ENCODE measurements at places on chromosomes 2 and 18.

GRCh38 chr2:121349721-121350401, 64.9 kb upstream of the TFCP2L1 start:
- DNase-seq: no peak

DNA sequence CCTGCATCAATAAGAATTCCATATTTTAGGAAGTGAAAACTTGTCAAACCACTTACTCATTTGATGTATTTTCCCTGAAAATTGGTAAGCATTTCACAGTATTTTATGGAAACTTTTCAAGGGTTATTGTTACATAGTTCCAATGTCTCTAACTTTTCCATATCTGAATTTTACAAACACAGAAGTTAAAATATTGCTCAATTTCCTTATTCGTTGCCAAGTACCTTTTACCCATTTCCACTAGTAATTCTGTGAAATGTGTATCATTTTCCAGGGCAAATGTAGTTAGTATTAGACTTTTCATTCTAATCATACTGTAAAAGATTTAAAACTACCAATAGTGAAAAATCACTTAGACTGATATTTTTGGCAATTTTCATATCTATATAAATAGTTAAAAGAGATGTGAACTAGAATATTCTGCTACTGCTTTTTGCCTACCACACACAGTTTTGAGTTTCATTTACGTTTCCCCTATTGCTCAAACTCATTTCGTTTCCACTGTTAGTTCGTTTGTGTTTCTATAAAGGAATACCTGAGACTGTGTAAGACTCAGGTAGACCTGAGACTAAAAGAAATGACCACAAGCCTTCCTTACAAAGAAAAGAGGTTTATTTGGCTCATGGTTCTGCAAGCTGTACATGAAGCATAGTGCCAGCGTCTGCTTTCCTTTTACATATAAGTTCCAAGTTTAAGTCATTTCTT, 86.3 kb downstream of the PMS1 start:
- DNase-seq: no peak

DNA sequence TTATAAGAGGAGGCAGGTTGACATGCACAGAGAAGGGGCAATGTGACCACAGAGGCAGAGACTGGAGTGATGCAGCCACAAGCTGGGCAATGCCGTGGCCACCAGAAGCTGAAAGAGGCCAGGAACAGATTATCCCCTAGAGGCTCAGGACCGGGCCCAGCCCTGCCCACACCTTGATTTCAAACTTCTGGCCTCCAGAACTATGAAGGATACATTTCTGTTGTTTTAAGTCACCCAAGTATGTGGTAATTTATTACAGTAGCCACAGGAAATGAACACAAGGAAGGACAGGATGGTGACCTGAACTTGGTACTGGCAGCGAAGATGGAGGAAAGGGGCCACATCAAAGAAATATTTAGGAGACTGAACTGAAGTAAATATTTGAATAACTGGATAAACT, 66.8 kb upstream of the RIOK3 start:
- DNase-seq: no peak

DNA sequence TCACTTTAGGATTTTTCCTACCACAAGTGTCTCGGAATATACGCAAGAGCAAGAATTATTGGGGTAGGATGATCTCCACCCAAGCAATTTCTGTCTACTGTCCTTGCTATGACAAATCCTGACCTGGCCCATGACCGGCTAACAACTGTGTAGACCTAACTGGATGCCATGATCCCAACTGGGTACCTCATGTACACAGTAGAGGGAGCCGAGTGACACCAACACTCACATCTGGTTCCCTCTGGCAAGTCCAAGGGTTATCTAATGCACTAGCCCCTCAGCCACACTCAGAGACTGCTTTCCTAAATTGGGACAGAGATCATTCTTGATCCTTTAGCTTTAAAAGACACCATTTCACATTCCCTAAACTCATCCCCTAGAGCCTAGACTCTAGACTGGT, 60.7 kb upstream of the ZNF532 start:
- no peak for DNase-seq

GRCh38 chr2:100046961-100047947, 95.1 kb downstream of the AFF3 start:
- DNase-seq: no peak

- no peak for DNase-seq
Observed at GRCh38 chr2:224973112-224974016, 68.9 kb downstream of the DOCK10 start.

- no peak for DNase-seq
Observed at GRCh38 chr2:200575957-200576356, 9.9 kb upstream of the AOX1 start.

DNA sequence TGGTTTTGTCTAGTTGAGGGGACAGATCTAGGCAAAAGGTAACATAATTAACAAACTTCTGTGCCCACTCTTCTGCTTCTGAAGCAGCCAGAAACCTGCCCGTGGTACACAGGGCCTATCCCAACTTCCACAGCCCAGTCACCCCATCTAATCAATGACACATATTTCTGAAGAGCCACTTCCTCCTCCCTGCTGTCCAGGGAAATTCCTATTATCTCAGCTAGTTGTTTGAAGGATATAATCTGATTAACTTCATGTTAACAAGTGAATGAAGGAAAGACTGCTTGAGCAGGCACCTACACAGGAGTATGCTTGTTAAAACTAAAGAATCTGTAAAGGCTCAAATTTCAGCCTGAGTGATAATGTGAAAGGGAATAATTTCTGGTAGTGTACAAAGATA, 61.4 kb downstream of the CCDC148 start:
- DNase-seq: no peak

GRCh38 chr2:38806015-38806732, 28.2 kb downstream of the GEMIN6 start:
- DNase-seq: no peak

- no peak for DNase-seq
Observed at GRCh38 chr2:143482771-143483170, 353.6 kb downstream of the ARHGAP15 start.

DNA sequence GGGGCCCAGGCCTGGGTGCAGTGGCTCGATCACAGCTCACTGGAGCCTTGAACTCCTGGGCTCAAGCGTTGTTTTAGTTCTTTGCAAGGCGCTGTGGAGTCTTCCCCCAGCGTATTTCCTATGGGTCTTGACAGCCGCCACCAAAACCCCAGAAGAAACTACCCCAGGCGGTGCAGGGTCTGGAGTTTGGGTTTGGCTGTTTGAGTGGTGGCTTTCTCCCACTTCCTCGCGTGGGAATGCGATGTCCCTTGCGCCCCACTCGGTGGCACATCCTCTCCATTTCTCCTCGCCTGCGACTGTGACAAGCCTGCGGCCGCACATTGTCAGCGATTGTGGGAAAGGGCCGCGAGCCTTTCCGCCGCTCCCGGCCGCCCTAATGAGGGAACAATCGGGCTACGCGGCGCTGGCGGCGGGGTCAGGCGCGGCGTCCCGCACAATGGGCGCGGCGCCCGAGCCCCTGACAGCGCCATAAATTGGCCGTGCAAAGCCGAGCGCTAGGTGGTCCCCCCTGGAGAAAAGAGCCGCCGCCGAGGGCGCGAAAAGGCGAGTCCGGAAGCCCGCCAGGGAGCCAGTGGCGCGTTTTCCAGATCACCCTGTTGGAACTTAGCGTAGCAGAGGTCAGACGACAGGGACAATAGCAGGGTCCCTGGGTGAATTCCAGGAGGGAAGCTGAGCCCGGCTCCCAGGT, 194.9 kb upstream of the POU3F3 start:
- DNase-seq: no peak

DNA sequence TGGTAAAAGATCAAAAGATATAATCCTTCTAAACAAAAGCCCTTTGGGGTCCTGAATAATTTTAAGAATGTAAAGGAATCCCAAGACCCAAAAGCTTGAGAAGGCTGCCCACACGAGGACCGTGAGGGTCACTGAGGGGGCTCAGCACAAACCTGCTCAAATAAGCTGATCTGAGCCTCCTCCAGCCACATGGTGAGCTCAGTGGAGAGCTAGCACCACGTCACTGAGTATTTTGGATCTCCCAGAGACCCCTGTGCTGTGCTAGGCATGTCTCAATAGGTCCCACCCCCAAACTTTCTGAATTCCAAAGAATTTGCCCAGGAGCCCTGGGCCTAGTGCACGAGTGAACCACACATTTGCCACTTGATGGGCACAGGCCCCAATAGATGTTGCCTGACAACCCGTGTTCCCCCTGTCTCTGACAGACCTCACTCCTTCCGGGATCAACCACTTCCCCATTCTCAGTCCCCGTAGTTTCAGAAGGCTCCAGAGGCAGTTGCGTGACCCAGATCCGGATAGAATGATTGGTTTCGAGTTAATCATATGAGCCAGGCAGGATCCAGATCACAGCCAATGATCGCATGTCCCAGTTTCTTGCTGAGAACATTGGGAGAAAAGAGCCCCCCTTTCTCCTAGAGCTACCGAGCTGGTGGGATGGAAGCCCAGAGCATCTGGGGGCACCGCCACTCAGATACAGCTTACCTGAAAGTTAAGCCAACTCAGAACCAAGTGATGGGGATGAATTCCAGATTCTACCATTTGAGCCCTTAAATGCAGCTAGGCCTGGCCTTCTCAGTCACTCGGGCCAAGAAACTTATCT, 203.8 kb downstream of the TNS1 start:
- DNase-seq: no peak

GRCh38 chr2:122007577-122007976, 252.1 kb downstream of the TSN start:
- no peak for DNase-seq

GRCh38 chr2:224999754-225000153, 42.5 kb downstream of the DOCK10 start:
- DNase-seq: no peak

- DNase-seq: no peak
Observed at GRCh38 chr18:12072996-12073395, 20.6 kb upstream of the ANKRD62 start.

GRCh38 chr2:70702711-70703395, 65.1 kb downstream of the ADD2 start:
- no peak for DNase-seq

GRCh38 chr2:218569038-218569431, 396 bp downstream of the CNOT9 start:
- no peak for DNase-seq

- no peak for DNase-seq
Observed at GRCh38 chr2:46800218-46800617, 115.4 kb downstream of the MCFD2 start.

GRCh38 chr2:219186754-219187456, 8.8 kb downstream of the RETREG2 start:
- no peak for DNase-seq

- DNase-seq: no peak
Observed at GRCh38 chr2:239360421-239361310, 40.2 kb downstream of the HDAC4 start.

- DNase-seq: no peak
Observed at GRCh38 chr2:86416146-86416545, 25.0 kb upstream of the KDM3A start.

- DNase-seq: no peak
Observed at GRCh38 chr18:51519571-51519970, 322.1 kb upstream of the MEX3C start.

GRCh38 chr2:218924757-218925156, 34.7 kb upstream of the CDK5R2 start:
- no peak for DNase-seq

- DNase-seq: no peak
Observed at GRCh38 chr2:68134120-68134519, 23.6 kb upstream of the PNO1 start.

DNA sequence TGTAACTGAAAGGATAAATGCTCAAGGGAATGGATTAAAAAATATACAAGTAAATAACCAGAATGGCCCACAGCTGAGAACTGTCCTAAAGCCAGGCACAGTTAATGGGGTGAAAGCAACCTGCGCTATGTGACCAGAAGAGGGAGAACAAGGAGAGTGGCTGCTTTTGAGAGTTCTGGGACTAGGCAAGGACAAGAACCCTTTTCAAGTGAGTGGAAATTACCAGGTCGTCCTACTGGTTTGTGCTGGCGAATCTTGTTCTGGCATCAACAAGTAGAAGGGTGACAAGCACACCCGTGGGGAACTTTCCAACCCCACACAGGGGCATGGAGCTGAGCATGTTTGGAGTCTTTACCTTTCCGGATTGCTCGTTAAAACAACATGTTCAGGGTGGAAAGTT, 82.8 kb downstream of the TMEM17 start:
- DNase-seq: no peak

- no peak for DNase-seq
Observed at GRCh38 chr18:3935305-3935704, 485.3 kb downstream of the TGIF1 start.

DNA sequence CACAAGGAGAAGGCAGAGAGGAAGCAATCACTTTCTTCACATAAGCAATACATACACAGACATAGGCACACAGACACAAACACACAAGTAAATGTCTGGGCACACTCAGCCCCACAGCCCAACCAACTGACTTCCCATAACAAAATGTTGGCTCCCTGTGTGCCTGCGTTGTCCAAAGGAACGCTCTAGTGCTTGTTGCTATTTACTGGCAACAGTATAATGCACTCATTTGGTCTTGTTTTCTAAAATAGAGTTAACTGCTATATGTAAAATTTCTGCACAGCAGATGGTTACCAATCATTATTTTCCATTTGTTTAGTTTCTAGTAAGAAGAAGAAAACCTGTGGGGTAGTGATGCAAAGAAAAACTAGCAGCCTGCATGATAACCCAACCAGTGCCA, 16.5 kb downstream of the FIGN start:
- no peak for DNase-seq

DNA sequence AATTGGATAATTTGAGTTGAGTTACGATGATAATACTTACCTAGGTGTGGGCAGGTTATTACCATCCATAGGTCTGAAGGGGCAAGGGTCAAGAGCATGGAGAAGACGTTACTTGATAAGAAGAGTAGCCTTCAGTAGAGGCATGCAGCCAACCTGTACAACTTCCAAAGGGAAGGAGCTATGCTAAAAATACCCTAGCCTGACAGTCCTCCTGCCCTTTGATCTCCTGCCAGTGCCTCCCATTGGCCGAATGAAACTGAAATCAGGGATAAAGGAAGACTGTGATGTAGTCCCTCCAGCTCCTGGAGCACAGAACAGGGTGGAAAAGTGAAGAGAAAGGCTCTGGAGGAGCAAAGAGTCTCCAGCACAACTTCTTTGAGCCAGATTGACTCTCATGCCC, 487.4 kb downstream of the ADCYAP1 start:
- no peak for DNase-seq

DNA sequence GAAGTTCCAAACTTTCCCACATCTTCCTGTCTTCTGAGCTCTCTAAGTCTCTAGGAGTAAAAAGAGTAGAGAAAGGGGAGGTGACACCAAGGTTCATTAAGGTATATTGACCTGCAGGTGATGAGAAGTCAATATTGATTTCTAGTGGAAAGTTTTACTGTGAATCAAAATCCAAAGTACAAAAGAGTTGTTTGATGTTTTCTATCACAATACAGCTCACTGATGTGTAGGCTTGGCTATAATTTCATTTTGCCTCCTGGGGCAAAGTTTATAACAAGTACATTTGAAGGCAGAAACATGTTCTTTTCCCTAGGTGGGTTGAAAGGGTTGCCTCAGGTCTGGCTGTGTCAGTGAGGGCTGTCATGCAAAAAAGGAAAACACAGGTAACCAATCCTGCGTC, 65.2 kb upstream of the LRPPRC start:
- no peak for DNase-seq

GRCh38 chr2:27885234-27885633, 5.0 kb downstream of the RBKS start:
- no peak for DNase-seq

GRCh38 chr2:45691171-45691999, 39.9 kb downstream of the PRKCE start:
- no peak for DNase-seq
